Activated CD4-positive, CD25-positive, alpha-beta regulatory T cell treated with anti-CD3 and anti-CD28 coated beads, Interleukin-2, amount 50 U/mL, for 16 hours (primary cell): ENCODE measurements at places on chromosomes 7 and 10.

- DNase-seq: no peak
Observed at GRCh38 chr7:106313966-106314365, 29.2 kb upstream of the NAMPT start.

DNA sequence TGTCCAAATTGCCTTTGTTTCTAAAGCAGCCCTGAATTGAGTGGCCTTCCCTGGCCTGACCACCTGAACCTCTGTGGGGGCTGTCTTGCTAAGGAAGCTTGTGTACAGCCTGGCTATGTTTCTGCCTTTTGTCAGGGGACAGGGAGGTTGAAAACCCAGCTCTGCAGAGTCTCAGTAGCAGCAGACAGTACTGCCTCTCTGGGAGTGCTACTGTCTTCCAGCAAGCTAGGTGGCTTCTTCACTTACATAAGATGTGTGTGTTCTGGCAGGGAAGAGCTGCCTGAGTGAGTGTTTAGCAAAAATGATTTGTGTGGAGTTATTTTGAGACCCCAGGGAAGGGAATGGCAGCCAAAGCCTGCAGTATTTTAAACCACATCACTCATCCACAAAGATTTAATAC lies 57.4 kb downstream of the LRRC4 start:
- DNase-seq: no peak

GRCh38 chr10:89283936-89284475 lies 17.8 kb upstream of the IFIT2 start:
- DNase-seq: no peak

DNA sequence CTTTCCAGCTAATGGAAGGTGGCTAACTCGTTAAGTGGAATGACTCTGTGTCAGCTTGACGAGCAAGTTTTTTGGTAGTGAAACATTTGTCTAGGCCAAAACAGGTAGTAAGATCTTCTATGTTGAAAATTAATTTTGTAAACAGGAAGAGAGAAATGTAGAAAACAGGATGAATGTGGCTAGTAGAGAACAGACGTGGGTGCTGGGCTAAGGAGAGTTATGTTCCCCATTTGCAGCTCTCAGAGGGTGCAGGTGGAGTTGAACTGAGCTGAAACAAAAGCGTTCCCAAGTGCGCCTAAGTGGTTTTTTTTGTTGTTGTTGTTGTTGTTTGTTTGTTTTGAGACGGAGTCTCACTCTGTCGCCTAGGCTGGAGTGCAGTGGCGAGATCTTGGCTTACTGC lies 59.5 kb upstream of the SRPK2 start:
- DNase-seq: no peak

GRCh38 chr7:115216652-115217051 lies 294.8 kb downstream of the MDFIC start:
- no peak for DNase-seq

- no peak for DNase-seq
Observed at GRCh38 chr10:12980102-12980661, 21.3 kb downstream of the CCDC3 start.

- no peak for DNase-seq
Observed at GRCh38 chr7:30430276-30430675, 48.3 kb downstream of the NOD1 start.

- no peak for DNase-seq
Observed at GRCh38 chr7:156907656-156908055, 14.7 kb upstream of the LMBR1 start.

- DNase-seq: no peak
Observed at GRCh38 chr10:78507510-78508160, 474.0 kb downstream of the RPS24 start.

- no peak for DNase-seq
Observed at GRCh38 chr10:86312701-86313270, 53.8 kb downstream of the GRID1 start.

DNA sequence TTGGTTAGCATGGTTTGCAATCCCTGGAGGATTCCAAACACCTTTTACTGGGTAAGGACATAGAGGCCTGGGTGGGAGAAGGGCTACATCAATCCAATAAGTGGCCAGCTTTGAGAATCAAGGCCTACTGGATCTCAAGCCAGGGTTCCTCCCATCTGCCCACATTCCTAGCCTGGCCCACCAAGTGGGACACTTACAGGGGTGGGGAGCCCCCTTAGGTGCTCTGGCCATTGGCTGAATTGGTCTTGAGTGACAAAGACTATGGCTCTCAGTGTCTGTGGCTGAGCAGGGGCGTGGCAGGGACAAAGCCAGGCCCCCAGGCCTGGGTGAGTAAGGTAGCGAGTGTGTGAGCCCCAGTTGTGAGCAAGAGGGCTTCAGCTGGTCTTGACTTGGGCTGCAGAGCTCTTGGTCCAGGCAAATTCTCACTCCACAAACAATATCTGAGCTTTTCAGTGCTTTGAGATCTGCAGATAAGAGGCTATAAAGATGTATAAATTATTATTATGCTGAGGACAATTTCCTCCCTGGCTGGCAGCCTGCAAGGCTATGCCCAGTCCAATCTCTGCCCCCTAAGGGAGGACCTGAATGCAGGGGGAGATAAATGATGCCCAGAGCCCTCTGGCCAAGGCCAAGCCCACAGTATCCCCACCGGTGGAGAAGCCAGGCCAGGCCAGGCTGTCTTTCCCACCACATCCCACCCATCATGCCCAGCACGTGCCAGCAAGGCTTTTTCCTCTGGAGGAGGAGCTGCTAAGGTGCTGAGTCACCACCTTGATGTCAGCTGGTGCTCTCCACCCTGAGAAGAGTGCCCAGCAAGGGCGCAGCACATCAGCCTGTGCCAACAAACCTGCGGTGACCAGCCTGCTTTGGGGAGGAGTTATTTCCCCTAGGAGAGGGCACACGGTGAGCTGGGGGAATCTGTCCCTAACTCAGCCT lies 80.7 kb upstream of the DUSP5 start:
- DNase-seq: no peak

DNA sequence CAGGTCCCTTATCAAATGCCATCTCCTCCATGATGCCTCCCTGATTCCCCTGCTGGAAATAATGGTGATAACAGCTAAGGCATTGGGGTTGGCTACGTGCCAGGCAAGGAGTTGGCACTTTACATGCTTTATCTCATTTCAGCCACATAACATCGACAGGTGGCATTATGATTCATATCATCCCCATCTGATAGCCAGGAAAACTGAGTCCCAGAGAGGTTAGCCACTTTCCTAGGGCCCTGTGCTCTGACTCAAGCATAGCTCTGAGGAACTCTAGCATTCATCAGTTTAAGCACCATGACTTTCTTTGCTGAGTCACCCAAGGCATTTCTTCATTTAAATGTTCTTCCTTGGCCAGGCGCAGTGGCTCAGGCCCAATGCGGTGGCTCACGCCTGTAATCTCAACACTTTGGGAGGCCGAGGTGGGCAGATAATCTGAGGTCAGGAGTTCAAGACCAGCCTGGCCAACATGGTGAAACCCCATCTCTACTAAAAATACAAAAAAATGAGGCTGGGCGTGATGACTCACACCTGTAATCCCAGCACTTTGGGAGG lies 6.6 kb downstream of the LEP start:
- DNase-seq: no peak

DNA sequence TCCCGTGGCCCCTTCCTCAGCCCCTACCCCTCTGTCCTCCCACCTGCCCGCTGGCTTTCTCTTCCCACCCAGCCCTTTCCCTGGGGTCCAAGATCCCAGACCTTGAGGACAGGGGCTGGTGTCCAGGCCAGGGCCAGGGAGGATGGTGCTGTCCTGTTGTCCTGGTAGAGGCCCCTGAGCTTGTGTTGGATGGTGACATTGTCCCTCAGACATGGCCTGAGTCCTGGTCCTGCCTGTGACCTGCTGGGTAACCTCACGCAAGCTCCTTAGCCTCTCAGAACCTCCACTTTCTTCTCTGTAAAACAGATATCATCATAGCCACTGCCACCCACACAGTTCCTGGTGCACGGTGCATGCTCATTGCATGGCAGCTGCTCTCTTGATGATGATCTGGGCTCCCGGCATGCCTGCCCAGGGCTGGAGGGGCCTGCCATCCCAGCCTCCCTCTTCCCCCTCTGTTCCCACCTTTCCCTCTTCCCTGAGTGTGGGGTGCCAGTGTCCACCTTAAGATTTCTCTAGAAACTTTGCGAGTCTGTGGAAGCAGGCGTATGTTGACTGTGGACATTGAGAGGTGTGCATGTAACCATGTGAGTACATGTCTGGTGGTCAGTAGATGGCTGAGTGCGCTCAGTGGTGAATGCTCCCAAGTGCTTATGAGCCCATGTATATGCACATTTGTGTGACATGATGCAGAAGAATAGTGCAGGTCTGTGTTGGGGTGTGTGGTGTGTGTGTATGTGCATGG lies 60.4 kb downstream of the NEURL1 start:
- DNase-seq: no peak

- no peak for DNase-seq
Observed at GRCh38 chr7:118158766-118159165, 25.2 kb upstream of the LSM8 start.

DNA sequence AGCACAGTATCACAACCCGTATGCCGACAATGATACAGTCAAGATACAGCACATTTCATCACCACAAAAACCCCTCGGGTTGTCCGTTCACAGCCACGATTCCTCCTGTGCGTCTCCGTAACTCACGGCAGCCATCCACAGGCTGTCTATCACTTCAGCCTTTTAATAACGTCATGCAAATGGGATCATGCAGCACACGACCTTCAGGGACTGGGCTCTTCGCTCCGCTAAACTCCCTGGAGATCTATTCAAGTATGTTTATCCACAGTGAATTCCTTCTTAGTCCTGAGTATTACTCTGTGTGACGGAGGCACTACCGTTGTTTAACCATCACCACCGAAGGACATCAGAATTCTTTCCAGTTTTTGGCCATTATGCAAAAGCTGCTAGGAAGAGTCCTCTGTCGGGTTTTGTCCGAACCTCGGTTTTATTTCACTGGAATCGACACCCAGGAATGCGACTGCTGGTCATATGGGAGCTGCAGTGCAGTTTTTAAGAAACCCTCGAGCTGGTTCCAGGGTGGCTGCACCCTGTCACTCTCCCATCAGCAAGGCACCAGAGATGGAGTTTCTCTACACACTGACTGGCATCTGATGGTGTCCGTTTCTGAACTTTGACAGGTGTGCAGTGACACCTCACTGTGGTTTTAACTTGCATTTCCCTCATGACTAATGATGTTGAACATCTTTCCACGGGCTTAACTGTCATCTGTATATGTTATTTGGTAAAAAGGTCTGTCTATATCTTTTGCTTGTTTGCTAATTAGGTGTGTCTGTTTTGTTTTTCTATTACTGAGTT lies 193.6 kb downstream of the MAD1L1 start:
- DNase-seq: no peak

GRCh38 chr10:22344781-22345300 lies 455 bp upstream of the SPAG6 start:
- no peak for DNase-seq

DNA sequence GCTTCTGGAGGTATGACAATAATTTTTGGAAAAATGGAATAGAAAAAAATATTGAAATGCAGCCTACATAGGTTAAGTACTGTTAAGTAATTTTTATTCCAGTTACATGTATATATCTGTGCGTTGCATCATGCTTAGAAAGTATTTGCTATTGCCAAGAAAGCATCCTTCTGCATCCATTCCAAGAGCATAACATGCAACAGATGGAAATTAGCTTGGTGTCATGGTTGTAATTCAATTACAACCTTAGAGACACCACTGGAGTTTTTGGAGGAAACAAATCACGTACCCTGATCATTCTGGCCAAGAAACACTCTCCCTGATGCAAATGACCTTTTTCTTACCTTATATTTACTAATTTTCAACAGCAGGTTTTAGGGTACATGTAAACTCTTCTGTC lies 1.7 kb downstream of the AKR1B1 start:
- DNase-seq: no peak

- no peak for DNase-seq
Observed at GRCh38 chr10:124946945-124947344, 5.0 kb downstream of the ZRANB1 start.

DNA sequence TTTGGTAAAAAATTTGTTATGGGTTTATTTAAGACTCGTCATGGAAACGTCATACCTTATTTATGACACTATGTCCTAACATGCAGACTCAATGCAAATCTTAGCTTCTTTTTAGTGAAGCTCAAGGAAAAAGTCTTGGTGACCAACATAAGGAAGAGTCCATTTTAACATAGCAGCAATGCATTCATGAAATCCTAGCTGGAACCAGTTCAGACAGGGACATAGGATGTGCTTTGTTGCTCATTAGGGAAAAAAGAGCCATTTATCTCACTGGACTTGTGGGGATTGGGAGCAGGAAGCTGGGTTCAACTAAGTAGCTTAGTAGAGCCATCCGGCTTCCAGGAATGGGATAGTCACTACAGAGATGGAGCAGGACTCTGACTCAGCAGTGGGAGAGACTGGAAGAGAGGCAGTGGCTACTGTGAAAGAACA lies 100.7 kb upstream of the DKK1 start:
- no peak for DNase-seq

DNA sequence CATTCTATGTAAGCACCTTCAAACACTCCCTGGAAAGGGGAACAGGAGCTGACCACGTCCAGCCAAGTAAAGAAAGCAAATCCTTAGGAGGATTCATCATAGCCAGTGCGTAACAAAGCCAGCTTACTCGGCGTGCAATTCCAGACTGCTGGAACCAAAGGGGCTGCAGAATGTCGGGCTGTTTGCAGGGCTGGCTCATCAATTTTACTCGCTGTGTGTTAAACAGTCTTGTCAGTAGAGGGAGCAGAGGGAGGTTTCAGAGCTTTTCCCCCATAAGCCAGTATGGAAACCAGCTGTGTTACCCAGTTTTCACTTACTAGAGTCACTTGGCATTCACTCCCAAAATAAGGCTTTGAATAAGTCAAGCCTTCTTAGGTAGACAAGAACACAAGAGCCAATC lies 127.1 kb downstream of the KMT2E start:
- DNase-seq: no peak

- DNase-seq: no peak
Observed at GRCh38 chr7:98066208-98066607, 40.5 kb upstream of the LMTK2 start.

GRCh38 chr10:70272925-70273316 lies 10.9 kb downstream of the NPFFR1 start:
- DNase-seq: no peak

- DNase-seq: no peak
Observed at GRCh38 chr10:77970869-77971803, 44.6 kb upstream of the DLG5 start.

- no peak for DNase-seq
Observed at GRCh38 chr10:5514226-5514850, 10.4 kb upstream of the CALML3 start.

DNA sequence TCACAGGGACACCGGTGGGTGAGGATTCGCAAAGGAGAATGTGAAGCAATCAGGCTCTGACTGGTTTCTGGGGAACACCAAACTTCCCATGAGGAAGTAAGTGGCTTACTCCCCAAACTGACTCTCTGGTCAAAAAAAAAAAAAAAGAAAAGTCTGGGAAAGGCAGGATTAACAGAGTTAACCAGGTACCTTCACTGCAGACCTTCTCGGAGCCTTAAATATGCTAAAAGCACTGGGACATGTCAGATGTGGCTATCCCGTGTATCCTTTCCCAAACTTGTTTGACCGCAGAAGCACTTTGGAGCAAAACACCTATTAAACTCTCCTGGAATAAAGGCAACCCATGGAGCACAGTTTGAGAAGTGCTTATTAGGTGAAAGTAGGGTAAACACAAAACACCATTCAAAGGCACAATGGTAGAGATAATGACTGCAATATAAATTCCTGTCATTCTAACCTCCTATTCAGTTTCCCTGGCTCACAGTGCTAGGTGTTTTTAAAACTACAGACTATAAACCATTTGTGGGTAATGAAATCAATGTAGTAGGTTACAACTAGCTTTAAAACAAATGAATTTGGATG lies 44.1 kb upstream of the MXI1 start:
- DNase-seq: no peak
